ENCODE measurements at places on chromosomes 7 and 10.

DNA sequence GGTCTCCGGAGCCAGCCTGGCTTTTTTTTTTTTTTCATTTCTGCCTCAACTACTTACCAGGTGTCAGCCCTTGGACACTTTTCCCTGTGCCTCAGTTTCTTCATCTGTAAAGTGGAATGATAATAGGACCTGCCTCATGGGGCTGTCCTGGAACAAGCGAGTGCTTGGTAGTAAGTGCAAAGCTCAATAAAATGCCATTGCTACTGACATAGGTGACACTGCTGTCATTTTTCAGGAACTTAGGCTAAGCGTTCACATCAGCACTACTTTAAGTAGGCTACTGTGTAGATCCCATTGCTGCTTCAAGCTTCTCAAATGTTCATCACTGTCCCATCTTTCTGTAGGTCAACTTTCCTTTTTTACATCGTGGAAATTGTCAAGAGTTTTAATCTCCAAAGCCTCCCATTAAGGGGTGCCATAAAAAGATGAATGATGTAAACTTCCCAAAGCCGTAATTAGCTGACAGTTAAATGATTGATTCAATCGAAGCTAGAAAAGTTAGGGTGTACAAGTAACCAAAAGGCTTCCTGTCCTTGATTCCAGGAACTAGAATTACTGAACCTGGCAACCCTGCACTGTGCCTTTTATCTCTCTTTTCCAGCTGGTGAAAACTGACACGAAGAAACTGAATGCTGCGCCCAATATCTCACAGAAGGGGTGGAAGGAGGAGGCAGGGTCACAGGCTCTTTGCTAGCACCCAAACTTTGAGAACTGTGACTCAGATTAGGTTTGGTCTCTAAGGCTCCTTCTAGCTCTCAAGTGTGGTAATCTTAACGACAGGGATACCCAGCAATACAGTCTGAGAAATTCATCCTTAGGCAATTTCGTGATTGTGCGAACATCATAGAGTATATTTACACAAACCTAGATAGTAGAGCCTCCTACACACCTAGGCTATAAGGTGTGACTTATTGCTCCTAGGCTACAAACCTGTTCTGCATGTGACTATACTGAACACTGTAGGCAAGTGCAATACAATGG is 861 bp upstream of the USP6NL start:
- DNase-seq = no peak

- no peak for DNase-seq
Measured at GRCh38 chr7:121913947-121914675, 41.1 kb downstream of the PTPRZ1 start.

DNA sequence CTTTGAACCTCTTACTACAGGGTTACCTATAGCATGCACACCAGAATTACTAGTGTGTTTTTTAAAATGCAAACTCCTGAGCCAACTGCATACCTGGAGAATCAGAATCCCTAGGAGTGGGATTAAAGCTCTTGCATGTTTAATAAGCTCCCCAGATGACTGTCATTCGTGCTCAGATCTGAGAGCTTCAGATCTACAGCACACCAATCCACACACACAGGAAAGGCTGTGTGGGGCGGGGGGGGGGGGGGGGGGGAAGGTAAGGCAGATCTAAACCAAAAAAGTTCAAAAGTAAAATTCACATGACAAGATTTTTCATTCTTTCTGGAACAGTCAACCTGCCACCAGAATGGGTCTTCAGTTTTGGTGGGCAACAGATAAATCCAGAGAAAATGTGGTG is 5.5 kb downstream of the FAM3C start:
- no peak for DNase-seq

GRCh38 chr7:24701261-24702235 is 55.7 kb downstream of the GSDME start:
- DNase-seq = no peak

GRCh38 chr7:30914596-30914995 is 2.9 kb downstream of the AQP1 start:
- no peak for DNase-seq

GRCh38 chr7:157687845-157688532 is 351.2 kb downstream of the DNAJB6 start:
- no peak for DNase-seq

DNA sequence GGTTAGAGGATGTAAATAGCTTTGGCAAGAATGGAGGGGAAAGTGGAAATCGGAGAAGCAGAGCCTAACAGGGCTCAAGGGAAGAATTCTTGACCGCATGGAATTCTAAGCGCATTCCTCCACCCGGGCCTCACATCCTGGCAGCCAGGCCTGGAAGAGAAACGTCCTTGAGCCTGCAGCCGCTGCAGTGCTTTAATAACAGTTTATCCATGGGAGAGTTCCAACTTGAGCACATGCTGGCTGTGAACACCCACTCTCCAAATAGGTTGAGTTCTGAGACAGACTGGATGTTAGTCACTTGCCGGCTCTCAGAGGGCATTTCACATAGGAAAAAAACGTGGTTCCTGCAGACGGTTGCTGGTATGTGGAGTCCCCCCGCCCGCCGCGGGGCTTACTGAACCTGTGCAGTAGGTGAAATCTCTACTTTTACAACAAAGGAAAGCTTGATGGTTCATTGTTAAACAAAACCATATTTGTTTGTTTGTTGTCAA is 61.4 kb upstream of the STEAP1B start:
- no peak for DNase-seq

- DNase-seq = no peak
Measured at GRCh38 chr10:68574051-68574450, 13.9 kb downstream of the TET1 start.

GRCh38 chr7:11317766-11318165 is 344.1 kb downstream of the PHF14 start:
- no peak for DNase-seq

- DNase-seq = no peak
Measured at GRCh38 chr7:75854233-75854632, 24.6 kb upstream of the RHBDD2 start.

DNA sequence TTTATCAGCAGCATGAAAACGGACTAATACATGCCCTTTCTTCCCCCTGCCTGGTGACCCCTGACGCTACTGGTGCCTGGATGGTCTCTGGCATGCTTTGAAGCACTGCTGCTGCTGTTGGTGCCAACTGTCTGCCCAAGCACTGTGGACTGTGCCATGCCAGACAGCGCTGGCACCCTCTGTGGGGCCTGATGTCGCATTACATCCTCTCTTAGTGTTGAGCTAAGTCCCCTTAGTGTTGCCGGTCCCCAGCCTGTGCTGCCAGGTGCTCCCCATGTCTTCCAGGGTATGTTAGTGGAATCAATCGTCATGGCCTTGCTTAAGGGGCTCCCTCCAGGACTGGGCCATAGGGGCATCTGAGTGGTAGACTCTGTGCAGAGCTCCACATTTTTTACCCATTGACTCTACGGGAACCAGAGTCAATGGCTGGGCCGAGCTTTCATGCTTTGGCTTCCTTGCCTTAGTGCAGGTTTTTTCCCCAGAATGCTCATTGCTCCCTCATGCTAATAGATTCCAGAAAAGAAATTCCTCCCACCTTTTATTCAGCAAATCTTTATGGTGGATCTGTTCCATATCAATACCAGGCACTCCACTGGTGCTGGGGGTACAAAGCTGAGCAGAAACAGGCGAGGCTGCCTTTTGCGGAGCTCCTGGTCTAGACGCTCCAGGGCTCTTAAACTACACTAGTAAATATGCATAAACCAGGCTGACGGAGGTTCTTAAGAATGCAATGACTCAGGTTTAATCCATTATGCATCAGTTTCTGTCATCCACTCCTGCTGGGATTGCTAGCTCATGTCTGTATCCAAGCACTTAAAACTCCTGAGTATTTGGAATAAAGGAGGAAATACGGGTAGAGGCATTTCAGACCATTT is 21.8 kb upstream of the MRC1 start:
- DNase-seq = no peak

DNA sequence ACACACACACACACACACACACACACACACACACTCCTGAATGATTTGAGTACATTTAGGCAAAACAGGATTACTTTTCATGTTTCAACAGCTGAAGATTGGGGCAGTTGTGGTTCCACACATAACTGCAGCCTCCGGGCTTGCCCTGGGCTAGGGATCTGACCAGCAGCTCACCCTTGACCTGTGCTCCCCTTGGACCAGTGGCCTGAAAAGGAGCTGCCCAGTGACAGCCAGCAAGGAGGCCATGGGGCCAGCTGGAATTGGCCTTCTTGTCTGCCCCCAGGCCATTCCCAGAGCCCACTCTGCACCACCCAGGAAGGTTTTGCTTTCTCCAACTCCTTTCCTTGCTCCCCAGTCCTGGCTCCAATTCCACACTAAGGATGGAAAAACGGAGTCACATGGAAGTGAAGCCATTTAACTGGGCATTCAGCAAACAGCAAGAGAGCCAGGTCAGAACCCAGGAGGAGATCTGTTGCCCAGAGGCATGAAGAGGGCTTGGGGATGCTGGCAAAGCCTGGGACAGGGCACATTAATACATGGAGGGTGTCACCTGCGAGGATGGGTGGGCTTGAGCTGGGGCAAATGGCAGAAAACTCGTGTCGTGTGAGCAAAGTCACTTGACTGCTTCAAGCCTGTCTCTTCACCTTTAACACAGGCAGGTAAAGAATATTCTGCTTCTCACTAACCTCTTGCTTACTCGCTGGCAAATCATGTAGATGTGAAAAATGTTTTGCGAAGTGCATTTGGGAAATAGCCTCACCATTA is 61.5 kb upstream of the GDF10 start:
- DNase-seq = no peak

GRCh38 chr7:135757719-135758411 is 9.3 kb upstream of the FAM180A start:
- no peak for DNase-seq

- no peak for DNase-seq
Measured at GRCh38 chr10:115861455-115861854, 411.6 kb downstream of the GFRA1 start.

GRCh38 chr10:111646021-111646420 is 537.5 kb downstream of the GPAM start:
- DNase-seq = no peak

DNA sequence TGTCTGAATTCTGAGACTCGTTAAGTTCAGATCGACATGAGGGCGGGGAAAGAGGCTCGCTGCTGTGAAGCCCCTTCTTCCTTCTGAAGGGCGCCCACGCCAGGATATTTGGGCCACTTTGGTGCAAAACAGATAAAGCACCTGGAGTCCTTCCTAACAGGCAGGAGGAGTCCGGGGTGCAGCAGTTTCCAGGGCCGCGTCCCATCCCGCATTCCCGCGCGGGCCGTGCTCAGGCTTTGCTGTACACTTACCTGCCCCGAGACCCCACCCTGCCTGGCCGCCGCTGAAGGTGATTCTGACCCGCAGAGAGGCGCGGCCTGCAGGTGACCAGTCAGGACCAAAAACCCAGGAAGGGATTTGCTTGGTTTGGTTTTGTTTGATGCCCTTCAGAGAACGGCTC is 454.6 kb downstream of the PTPRN2 start:
- no peak for DNase-seq

GRCh38 chr7:219581-220150 is 27.3 kb downstream of the FAM20C start:
- DNase-seq = no peak

DNA sequence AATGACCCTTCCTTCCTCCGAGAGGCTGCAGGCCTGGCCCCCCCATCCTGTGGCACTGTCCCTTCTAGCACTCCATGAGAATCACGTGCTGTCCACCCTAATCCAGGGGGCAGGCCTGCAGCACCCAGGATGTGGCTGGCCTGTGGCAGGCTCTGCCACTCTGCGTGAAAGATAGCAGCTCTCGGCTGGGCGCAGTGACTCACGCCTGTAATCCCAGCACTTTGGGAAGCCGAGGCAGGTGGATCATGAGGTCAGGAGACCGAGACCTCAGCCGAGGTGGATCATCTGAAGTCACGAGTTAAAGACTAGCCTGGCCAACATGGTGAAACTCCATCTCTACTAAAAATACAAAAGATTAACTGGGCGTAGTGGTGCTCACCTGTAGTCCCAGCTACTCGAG is 18.9 kb upstream of the LFNG start:
- no peak for DNase-seq
